ENCODE measurements at places on chromosomes 3 and 15.

DNA sequence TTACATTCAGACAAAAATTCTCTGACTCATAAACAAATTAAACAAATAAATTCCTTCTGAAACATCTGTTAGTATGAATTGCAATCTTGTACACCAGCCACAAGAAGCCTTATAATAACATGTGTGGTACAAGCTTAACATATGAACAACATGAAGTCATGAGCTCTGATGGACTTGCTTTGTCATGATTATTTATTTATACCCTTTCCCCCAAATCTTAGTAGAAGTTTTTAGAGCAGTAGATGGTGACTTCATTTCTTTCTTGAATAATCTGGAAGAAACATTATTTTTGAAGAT lies 633.4 kb downstream of the EPHA3 start:
- DNase-seq: no peak

- DNase-seq: no peak
These were observed 25.9 kb downstream of the PTPN23 start for GRCh38 chr3:47406762-47407149.

DNA sequence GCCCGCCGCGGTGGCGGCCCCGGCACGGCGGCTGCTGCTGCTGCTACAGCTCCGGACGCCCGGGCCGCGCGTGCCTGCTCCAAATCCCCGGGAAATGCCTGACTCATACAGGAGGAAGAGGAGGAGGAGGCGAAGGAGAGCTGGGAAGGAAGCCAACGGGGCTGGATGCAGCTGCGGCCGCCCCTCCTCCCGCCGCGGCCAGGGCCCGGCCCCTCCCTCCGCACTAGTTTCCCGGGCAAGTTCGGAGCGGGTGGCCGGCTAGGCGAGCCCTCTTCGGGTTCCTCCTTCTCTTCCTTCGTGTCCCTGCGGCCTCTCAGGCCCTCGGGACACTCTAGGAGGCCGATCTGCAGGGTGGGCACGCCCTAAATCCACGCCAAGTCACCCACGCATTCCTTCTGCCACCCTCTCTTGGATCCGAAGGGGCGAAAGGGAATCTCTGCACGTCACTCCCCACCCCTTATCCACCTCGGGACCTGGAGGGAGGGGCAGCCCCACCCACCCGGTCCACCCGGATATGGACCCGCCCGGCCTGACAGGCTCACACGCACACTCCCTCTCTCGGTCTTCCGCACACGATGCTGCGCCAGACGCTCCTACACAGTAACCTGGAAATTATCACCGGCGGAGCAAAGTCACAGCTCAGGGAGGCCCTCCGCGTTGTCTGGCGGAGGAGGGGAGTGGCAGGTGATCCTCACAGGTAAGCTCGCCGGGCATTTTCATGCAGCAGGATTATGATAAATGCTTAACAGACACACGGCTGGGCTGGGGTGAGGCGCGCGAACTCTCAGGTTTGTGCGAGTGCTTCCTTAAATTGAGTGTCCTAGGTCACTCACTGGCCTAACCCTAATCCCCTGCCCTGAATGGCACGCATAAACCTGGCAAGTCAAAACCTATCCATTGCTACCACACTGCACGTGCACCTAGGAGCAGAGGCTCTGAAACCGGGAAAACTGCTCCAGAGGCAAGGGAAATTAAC lies at the start of the genes OSBPL10 and ZNF860:
OSBPL10 (minus strand) TSS at position 57 of the 976 bp plus-strand sequence. CDS start 83 bp downstream, outside the sequence.
ZNF860 (plus strand) TSS at position 545 of the 976 bp plus-strand sequence. CDS start 7,330 bp downstream, outside the sequence.
- DNase-seq: no peak

DNA sequence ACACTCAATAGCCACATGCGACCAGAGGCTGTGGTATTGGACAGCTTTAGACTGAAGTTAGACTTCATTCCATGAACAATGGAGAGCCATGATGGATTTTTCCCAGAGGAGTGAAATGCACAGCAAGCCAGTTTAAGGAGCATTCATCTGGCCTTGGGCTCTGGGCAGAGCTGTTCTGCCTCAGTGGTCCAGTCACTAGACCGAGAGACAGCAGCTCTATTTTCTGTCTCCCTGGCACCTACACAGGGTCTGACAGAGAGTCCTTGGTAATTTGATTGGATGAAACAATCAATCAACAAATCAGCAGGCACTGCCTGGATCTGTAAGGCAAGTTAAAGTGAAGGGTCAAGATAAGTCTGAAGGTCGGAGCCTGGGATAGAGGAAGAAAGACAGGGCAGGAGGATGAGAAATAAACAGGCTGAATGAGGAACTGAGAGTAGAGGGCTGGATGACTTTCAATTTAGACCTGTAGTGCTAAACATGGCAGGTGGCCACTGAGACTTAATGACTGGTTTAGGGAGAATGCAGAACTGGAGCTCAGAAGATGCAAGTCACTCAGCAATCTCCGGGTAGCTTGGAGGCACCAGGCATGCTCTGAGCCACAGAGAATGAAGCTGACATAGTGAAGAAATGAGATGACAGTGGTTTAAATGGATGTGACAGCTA lies 98.5 kb upstream of the SLC25A36 start:
- no peak for DNase-seq

- DNase-seq: no peak
These were observed 5.7 kb upstream of the CCDC80 start for GRCh38 chr3:112646623-112647022.

GRCh38 chr3:195255176-195255500 lies 15.8 kb downstream of the XXYLT1 start:
- no peak for DNase-seq

DNA sequence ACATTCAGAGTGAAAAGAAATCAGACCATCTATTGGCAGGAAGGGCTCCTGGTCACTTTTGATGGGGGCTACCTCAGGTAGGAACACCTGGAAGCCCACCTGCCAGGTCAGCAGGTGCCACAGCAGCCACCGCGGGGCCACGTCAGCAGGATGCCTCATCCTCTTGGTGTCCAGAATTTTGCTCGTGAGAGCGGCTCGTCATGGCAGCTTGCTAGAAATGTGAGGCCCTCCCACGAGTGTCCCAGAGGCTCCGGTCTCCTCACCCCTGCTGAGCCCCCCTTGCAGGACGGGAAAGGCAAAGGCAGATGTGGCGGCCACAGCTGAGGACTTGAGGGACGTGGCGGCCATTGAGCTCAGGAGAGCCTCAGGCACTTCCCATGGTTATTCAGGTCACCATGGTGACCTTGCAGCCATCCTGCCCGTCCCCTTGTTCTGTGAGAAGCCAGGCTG lies 129.4 kb downstream of the LRRK1 start:
- no peak for DNase-seq

- no peak for DNase-seq
These were observed 74.7 kb downstream of the SEC22A start for GRCh38 chr3:123276346-123277006.

- no peak for DNase-seq
These were observed 109.0 kb downstream of the SEC22A start for GRCh38 chr3:123310741-123311140.

GRCh38 chr15:80455051-80455648 lies 51.0 kb downstream of the ARNT2 start:
- DNase-seq: no peak

- DNase-seq: no peak
These were observed 40.0 kb upstream of the MCF2L2 start for GRCh38 chr3:183468424-183468823.

GRCh38 chr3:81886081-81886480 lies 124.6 kb upstream of the GBE1 start:
- DNase-seq: no peak

DNA sequence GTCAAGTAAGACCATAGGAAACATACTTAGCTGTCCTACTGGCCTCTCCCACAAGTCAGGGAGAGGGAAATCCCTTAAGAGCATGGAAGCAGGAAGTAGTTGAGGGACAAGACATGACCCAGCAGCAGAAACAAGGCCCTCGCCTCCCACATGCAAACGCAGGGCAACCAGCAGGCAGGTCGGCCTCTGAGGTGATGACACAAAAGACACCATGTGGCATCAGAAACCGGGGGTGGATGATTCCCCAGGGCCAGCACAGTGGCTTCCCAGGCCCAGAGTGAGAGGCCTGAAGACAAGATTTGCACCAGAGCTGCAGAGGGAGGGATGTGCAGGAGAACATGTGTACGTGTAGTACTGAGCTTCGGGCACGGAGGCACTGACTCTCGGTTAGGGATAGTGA lies 26.3 kb downstream of the PXYLP1 start:
- no peak for DNase-seq

DNA sequence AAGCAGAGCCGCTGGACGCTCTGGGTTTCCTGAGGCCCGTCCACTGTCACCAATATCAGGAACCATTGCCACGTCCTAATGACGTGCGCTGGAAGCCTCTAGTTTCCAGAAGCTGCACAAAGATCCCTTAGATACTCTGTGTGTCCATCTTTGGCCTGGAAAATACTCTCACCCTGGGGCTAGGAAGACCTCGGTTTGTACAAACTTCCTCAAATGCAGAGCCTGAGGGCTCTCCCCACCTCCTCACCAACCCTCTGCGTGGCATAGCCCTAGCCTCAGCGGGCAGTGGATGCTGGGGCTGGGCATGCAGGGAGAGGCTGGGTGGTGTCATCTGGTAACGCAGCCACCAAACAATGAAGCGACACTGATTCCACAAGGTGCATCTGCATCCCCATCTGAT lies 3.3 kb downstream of the RHO start:
- DNase-seq: no peak

DNA sequence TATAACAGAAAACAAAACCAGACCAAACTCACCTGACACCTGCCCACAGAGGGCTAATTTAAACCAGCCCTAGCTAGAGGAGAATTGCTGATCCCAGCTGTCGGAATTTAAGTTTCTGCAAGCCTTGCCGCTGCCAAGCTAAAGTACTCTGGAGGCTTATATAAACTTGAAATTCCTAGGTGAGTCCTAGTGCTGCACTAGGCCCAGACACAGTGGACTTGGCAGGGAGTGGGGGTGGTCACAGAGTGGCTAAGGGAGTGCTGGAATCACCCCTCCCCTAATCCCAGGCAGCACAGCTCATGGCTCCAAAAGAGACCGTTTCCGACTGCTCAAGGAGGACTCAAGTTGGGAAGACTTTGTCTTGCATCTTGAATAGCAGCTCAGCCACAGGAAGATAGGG lies 17.6 kb downstream of the TMCO5A start:
- no peak for DNase-seq

DNA sequence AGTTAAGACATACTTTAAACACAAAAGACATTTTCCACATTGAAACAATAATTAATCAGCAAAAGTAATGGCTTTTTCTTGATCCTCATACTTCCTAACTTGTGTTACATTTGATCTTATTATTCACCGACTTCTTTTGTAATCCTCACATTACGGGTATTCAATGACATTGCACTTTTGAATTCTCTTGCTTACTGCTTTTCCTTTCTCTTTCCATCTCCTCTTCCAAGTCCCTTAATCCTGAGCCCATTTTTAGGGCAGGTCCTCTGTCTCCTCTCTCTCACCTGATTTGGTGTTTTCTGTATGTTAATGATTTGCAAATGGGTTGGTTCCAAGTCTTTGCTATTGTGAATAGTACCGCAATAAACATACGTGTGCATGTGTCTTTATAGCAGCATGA lies 48.5 kb upstream of the RAP2B start:
- DNase-seq: no peak
